ENCODE measurements at places on chromosomes 6 and 20.

GRCh38 chr6:54307439-54307910 is 766 bp upstream of the TINAG start:
- no peak for DNase-seq

DNA sequence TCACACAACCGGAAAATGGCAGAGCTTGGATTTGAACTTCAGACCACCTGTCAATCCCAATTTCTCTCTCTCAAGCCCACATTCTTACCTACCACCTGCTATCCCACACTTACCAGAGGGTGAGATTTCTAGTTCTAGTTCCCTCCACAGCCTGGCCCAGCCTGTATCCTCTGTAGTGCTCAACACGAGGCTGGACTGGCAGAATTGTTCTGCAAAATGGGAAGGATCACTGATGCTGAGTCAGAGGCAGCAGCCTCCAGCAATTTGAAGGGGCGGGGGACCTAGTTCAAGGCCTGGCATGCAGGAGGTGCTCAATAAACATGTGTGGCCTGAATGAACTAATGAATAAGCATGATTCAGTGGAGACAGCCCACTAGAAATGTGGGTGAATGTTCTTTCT is 53.6 kb upstream of the TTPAL start:
- DNase-seq: peak; percentile 85

GRCh38 chr6:88599571-88599970 is 363.8 kb downstream of the RNGTT start:
- DNase-seq: no peak

DNA sequence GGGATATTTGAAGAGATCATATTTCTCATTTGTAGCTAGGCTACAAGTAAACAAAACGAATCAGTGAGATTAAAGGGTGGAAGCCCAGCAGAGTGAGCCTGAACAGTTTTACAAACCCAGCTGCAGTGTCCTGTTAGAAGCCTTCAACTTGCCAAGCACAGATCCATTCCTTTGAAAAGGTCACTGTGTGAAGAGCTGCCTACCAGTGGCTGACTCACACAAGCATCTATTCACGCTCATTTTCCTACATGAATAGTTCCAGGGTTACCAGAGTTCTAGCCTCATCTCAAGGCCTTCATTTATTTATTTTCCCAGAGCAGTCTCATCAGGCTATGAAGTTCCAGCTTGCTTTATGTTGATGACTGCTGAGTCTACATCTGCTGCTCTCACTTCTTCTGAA is 25.7 kb upstream of the MLIP start:
- DNase-seq: no peak

- no peak for DNase-seq
These were observed 103.9 kb downstream of the OLIG3 start for GRCh38 chr6:137390334-137390733.

All from SJSA1 (cell line).